Suppressor macrophage (primary cell): ENCODE measurements at places on chromosomes 2 and 18.

DNA sequence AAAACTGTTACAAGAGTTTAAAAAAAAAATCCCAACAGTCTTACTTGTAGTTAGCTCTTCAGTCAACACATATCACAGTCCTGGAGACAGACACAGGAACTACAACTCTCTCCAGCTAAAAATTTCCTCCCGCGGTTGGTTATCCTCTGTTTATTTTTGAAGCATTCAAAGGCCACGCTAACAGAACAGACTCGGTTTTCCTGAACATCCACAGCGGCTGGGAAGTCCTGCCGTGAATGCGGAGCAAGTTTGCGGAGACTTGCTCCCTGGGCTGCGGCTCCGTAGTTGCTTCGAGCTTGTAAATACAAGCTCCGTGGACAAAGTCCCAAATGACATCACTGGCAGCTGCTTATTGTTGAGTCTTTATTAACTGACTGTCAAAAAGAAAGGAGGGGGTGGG lies at the start of gene NCKAP5:
NCKAP5 (minus strand) TSS at position 292 of the 400 bp plus-strand sequence. CDS start 50,937 bp downstream, outside the sequence.
- DNase-seq: no peak

DNA sequence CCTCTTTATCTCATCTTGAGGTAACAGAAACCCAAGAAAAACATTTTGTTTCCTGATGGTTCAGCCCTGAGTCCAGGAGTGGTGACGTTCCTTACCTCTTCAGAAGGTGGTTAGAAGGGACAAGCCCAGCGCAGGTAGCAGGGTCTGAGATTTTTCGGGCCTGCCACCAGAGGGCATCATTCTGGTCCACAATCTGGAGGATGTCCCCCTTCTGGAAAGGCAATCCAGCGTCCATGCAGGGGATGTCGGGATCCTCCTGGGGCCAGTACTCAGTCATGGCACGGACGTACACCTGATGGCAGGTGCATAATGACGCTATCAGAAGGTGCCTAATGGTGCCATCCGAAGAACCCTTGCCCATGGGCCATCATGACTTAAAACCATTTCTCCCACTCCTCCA lies 17.7 kb downstream of the MPP4 start:
- peak; percentile 7 for DNase-seq

DNA sequence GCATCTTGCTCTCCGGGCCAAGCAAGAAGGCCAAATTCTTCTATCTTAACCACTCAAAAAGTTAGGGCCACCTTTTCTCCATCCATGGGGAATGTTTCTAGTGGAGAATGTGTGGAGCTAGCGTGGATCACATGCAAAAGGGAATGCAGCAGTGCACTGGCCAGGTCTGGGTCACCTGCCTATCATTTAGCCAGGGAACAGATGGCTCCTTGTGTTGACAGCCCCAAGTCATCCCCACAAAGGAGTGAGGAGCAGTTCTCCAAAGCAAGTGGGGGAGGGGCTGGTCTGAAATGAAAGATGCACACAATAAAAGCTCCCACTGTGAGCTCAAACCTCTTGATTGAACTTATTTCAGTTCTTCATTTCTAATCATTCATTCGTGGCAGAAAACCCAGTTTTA lies 19.1 kb downstream of the EPB41L3 start:
- DNase-seq: no peak

GRCh38 chr2:126811101-126811500 lies 87.6 kb upstream of the TEX51 start:
- no peak for DNase-seq

DNA sequence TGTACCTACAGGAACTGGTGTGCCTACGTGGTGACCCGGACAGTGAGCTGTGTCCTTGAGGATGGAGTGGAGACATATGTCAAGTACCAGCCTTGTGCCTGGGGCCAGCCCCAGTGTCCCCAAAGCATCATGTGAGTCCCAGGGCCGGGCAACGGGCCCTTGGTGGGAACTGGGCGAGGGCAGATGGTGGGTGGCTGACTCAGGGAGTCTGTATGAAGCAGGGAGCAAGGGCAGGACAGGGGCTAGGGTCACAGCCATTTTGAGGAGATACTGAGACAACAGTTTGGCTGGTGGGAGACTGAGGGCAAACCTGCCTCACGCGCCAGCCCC lies 1.7 kb downstream of the EMILIN1 start:
- DNase-seq: peak; percentile 75

DNA sequence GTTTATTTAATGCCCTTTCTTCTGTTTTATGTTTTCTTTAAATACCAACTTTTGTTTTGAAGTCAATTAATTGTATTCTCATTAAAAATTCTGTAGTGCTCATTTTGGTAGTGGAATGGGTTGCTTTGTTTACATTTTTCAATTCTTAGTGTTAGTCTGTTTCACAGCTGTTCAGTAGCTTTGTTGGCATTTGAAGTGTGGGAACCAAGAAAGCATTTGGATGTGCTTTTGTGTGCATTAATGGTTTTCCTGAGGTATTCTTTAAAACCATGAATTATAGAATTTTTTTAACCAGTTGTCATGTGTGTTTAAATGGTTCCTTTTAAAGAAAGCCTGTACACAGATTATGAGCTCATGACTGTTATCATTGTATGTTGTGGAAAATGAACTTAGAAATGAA lies 19.7 kb downstream of the MIB1 start:
- DNase-seq: no peak

- DNase-seq: no peak
Measured at GRCh38 chr2:128373451-128374000, 54.9 kb upstream of the HS6ST1 start.

GRCh38 chr2:63888053-63888452 lies 46.4 kb downstream of the UGP2 start:
- no peak for DNase-seq
